NCI-H2081 (cell line): ENCODE measurements at places on chromosomes 1 and 21.
A peak's percentile ranks its signal among the peaks of the same experiment; 100 is the strongest.

- peak; percentile 48 for DNase-seq
Observed at GRCh38 chr1:183871142-183871541, 66.2 kb downstream of the RGL1 start.

DNA sequence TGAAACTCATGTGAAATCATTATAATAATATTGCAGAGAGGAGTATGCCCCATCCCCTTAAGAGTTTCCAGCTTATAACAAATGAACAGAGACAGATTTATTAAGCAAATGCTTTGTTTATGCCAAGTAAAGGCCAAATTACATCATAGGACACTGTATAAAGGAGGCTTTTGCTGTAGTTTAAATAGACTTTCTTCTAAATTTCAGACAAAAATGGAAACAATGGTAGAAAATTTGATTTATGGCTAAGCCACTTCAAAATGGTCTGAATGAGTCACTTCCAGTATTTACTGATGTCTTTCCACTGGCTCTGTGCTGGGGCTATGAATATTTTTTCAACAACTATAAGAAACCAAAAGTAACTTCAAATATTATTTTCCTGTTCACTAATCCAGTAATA, 81.1 kb upstream of the ST6GALNAC5 start:
- no peak for DNase-seq

- DNase-seq = no peak
Observed at GRCh38 chr1:197696372-197696771, 78.9 kb downstream of the DENND1B start.

- DNase-seq = no peak
Observed at GRCh38 chr1:43354936-43355335, 3.8 kb upstream of the CDC20 start.

- no peak for DNase-seq
Observed at GRCh38 chr1:33710967-33711366, 152.9 kb upstream of the HMGB4 start.

- no peak for DNase-seq
Observed at GRCh38 chr1:23403355-23403734, 21.2 kb downstream of the TCEA3 start.

DNA sequence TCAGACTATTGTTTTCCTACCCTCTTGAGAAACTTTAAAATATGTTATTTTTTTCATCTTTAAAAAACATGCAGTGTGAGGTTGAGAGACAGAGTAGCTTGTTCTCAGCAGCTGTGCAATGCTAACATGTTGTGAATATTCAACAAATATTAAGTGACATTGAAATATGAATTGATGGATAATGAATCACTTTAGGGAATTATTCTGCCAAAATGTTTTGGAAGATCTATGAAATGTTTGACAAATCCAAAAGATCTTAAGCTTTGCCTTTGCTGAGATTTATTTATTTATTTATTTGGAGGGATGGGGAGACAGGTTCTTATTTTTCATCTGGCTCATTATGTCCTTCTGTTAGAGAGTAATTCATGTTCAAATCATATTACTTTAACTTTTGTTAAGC, 680.1 kb upstream of the CXADR start:
- no peak for DNase-seq

- DNase-seq = no peak
Observed at GRCh38 chr1:172948457-172948856, 102.3 kb downstream of the TNFSF18 start.

GRCh38 chr1:246760422-246761347, 36.5 kb downstream of the SCCPDH start:
- DNase-seq = no peak

DNA sequence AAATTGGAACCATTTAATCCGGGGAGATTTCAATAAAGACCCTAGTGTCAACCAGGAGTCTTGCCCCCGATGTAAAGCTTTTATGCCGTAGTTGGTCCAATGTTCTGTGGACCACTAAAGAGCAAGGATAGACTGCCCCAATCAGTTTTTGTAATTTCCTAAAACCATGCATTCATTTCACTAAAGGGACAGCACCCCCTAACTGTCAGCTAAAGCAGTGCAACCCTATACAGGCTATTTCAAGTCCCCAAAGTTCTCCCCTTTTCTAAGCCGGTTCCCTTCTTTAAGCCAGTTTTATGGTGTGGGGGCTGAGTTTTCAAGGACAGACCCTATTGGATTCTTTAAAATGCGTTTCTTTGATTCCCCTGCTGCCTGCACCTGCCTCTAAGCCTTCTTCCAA, 12.7 kb upstream of the PDPN start:
- no peak for DNase-seq

DNA sequence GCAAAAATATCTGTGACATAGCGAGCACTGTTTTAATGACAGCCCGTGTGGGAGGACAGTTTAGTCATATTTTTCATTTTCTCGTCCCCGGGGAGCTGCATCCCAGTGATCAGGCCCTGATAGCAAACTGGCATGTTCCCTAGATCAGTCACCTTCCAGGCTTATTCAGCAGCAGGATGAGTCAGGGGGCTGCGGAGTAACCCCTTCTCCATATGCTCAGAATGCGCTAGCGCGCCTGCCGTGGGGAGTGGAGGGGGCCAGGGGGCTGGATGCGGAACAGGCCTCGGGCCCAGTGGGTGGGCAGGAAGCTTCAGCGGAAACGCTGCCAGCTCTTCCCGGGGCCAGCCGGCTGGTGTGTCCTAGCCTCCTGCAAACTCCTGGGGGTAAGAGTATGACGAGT, 94.0 kb downstream of the KCND3 start:
- no peak for DNase-seq

GRCh38 chr1:162324396-162324795, 52.3 kb downstream of the SPATA46 start:
- DNase-seq = no peak

DNA sequence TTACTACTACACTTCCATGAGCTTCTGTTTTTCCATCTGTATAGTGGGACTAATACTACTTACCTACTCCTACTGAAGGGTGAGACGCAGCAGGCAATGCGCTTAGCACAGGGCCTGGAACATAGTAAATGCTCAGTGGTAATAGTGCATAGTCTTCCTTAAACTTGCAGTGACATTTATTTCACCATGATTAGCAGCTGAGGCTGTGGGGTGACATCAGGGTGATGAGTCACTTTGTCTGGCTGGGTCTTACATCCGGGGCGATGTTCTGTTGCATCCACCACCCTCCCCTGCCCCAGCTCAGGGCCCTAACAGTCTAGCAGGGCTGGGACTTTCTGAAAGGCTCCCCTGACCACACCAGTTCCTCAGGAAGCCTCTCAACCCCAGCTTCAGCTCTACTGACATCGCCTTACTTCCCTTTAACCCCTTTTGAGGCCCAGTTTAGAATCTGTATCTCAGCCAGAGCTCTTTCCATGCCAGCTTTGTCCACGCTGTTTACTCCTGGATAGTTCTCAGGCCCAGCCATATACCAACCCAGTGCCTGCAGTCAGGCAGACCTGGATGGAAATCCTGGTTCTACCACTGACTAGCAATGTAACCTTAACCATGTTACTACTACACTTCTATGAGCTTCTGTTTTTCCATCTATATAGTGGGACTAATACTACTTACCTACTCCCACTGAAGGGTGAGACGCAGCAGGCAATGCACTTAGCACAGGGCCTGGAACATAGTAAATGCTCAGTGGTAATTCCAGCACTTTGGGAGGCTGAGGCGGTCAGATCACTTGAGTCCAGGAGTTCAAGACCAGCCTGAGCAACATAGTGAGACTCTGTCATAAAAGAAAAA, 66.3 kb downstream of the CD58 start:
- no peak for DNase-seq

- DNase-seq = no peak
Observed at GRCh38 chr1:233406994-233407631, 79.6 kb downstream of the MAP3K21 start.

GRCh38 chr1:160066829-160067745, 2.9 kb downstream of the KCNJ10 start:
- no peak for DNase-seq

GRCh38 chr1:197435224-197435623, 167.2 kb downstream of the CRB1 start:
- no peak for DNase-seq

DNA sequence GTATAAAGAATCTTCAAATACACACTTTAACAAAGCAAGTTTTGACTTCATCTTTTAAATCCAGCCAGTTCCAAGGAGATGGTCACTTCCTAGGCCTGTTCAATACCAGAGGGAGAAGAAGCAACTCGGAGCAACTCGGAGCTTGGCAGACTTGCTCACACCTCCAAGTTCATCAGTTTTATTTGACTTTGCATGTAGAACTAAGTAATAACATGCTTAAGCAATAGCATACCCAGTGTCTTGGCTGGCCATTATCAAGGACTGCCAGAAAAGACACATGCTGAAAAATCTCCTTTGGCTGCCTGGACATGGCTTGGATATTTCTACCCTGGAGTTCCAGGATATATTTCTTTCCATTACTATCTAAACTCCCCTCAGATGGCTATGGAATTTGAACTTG, 52.6 kb downstream of the GNG12 start:
- DNase-seq = no peak

DNA sequence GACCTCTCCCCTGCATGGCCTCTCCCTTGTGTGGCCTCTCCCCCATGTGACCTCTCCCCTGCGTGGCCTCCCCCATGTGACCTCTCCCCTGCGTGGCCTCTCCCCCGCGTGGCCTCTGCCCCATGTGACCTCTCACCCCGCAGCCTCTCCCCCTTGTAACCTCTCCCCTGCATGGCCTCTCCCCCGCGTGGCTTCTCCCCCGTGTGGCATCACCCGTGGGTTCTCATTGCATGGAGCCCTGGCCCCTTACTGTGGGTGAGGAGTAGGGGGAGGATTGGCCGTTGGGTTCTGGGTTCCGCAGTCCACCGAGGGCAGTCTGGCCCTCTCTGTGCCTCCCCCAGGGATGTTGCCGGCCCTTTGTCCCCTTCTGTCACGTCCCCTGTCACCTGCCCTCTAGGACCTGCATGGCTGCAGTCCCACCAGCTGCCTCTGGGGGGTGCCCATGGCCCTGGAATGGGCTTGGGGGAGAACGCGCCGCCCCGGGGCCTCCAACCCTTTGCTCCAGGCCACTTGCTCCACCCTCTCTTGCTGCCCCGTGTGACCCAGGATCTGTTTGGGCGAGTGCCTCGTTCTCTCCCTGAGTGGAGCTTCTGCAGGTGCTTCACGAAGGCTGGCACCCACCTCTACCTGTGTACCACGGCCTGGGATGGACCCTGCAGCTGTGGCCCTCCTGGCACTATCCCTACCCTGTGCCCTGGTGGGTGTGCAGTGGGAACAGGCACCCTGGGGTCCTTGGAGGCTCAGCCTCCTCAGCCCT, 21.3 kb downstream of the RRP1 start:
- peak; percentile 58 for DNase-seq

GRCh38 chr1:62417351-62417999, 19.4 kb upstream of the USP1 start:
- DNase-seq = no peak

DNA sequence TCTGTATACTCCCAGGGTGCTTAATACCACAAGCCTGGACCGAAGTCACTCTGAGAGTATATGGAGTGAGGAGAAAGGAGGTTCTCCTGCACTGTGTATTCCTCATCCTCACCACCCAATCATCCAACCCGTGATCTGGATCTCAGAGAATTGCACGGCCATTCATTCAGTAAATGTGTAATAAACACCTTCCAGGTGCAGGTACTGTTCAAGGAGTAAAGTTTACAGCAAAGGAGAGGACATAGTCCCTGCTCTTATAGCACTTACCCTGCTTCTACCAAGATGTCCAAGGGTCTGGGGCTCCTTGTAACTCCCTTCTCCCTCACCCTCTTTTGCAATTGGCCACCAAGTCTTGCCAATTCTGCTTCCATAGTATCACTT, 139.2 kb upstream of the JUN start:
- no peak for DNase-seq

GRCh38 chr1:29673228-29673500, 436.8 kb downstream of the PTPRU start:
- DNase-seq = no peak

- DNase-seq = no peak
Observed at GRCh38 chr1:75725861-75726361, 1.4 kb downstream of the ACADM start.

- DNase-seq = no peak
Observed at GRCh38 chr1:43639976-43640794, 9.8 kb upstream of the KDM4A start.

DNA sequence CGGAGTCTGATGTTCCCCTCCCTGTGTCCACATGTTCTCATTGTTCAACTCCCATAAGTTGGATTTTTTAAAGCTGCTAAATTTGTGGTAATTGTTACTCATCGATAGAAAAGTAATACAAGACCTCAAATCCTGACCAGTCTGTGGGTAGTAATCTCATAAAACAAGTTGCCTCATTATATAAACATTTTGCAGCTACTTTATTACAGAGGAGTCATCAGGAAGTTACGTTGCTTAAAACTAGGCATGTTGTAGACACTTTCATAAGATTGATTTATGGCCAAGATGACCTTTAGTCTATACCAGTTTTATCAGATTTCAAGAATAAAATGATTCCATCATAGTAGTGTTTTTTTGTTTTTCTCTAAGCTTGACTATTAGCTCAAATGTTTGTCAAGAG, 208.8 kb downstream of the GIPC2 start:
- DNase-seq = no peak

- no peak for DNase-seq
Observed at GRCh38 chr1:146010126-146010738, 11.3 kb downstream of the HJV start.

DNA sequence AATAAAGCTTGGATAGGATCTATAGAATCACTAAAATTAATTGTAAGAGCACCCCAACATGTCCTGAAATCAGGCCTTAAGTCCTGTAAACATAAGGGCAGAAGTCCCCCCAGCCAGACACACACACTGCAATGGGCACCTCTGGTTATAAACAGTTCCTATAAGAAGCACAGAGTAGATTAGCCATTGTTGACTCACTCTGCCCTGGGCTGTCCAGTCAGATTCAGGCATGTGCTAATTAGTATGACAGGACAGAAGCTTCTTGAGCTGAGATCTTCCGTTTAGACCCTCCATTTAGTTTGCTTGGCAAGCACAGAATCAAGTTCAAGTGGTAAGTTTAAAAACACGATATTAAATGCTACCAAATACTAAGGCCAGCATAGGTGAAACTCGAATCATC, 11.8 kb upstream of the DENND1B start:
- no peak for DNase-seq

- no peak for DNase-seq
Observed at GRCh38 chr1:115046751-115047150, 17.1 kb downstream of the TSHB start.

DNA sequence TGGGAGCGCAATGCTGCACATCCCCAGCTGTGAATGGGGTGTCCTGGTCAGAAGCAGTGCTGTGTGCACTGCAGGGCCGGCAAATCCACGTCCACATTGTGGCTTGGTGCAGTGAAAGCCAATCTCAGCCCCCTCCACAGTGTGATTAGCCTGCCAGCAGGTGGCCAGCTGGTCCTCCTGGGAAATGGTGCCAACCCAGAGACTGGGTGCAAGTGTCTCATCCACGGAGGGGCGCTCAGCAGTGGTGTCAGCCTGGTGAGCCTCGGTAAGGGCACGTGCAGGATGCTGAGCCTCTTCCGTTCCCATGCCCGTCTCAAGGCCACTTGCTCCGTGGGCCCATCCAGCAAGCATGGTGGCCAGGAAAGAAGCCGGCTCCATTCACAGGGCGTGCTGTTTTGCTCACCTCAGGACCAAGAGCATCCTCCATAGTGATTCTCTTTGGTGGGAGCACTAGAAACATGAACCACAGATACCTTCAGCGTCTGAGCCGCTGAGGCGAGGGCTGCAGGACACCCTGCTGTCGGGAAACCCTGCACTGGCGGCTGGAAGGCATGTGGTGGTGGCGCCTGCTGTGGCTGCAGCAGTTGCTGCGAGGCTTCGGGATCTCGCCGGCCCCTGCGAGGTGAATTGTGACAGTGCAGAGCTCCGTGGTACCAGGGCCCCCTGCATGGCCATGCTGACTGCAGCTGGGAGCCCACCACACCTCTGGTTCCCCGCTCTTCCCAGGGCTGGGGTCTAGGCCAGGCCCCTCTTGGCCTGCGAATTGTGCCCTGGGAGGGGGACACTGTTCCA, 2.0 kb upstream of the SMYD3 start:
- no peak for DNase-seq
